NCI-H2171 (cell line): ENCODE measurements at places on chromosomes 16 and 17.
A peak's percentile ranks its signal among the peaks of the same experiment; 100 is the strongest.

DNA sequence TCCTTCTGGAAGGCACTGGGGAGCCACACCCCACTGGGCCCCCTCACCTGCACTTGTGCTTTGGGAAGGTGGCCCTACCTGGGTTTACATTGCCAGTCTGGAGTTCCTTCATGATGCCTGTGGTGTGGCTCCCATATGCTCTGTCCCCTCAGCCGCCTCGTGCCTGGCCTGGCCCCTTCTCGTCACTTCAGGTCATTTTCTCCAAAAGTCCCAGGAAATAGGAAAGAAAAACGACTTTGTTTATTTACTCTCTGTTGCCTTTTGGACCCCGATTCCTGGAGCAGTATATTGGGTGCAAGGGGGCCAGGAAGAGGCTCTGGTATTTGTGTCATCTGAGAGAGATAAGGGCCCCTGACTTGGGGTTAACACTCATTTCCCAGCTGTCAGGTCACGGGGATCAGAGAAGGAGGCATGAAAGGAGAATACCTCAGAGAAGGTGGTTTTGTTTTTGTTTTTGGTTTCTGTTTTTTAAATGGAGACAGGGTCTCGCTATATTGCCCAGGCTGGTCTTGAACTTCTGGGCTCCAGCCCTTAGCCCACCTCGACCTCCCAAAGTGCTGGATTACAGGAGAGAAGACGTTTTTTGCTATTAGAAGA, 4.7 kb downstream of the SOCS3 start:
- no peak for DNase-seq

- DNase-seq: no peak
Measured at GRCh38 chr16:78884204-78884603, 716.3 kb downstream of the MAF start.

DNA sequence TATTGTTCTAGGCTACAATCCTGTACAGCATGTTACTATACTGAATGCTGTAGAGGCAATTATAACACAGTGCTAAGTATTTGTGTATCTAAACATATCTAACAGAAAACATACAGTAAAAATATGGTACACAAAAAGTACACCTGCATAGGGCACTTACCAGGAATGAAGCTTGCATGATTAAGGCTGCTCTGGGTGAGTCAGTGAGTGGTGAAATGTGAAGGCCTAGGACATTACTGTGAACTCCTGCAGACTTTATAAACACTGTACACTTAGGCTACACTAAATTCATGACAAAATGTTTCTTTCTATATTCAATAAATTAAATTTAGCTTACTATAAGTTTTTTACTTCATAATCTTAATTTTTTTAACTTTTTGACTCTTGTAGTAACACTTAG, 37.1 kb downstream of the AMFR start:
- DNase-seq: no peak

- peak; percentile 36 for DNase-seq
Measured at GRCh38 chr16:85752511-85753420, 1.9 kb upstream of the C16orf74 start.

DNA sequence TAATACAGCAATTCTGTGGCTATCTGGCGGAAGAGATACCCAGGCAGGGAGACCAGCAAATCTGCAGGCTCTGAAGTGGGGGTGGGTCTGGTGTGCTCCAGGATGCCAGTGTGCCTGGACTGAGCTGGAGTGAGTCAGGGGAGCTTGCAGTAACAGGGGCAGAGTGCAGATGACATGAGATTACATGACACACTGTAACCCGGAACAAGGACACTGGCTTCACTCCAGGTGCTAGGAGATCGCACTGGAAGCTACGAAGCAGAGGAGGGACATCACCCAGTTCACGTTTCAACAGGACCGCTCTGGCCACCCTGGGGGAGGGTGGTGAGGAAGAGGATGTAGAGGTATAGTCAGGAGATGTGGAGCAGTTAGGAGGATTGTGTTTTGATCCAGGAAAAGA, 475.6 kb downstream of the CDH13 start:
- DNase-seq: no peak
